NCI-H2081 treated with DMSO at 0.1 percent for 48 hours (cell line): ENCODE measurements at places on chromosomes 3 and 15.

- DNase-seq, result no peak
Observed at GRCh38 chr15:75966073-75966472, 46.2 kb downstream of the NRG4 start.

- DNase-seq, result no peak
Observed at GRCh38 chr3:52359116-52359855, 43.2 kb downstream of the DNAH1 start.

DNA sequence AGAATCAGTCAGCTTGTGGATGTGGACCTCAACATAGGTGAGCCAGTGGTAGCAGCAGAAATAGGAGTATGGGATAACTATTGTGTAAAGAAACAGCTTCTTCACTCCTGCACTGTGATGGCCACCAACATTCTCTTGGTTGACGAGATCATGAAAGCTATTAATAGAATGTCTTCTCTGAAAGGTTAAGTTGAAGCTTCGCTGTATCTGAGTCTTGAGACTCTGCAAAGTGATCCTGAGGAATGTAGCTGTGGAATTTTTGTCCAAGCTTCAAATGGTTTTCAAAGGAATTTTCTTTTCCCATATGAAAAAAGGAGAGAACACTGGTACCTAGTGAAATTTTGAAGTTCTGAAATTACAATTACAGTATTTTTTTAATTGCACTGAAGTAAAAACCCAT is 146.3 kb downstream of the GMNC start:
- DNase-seq, result no peak

DNA sequence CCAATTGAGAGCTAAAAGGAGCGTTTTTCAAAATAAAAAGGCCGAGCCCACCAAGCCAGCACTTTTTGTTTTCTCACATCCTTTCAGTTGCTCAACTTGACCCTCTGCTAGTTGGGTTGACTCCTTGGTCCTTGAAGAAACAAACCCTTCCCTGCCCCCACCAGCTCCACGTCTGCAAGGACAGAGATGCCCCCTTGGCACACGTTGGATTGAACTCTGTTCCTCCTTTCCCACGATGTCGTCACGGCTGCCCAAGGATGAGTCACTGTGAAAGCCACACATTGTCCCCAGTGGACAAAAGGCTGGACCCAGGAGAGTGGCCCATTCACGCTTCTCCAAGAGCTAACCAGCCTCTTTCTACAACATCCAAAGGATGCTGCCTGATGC is 43.0 kb upstream of the SPATA12 start:
- no peak for DNase-seq

GRCh38 chr15:31272558-31273257 is 53.9 kb upstream of the KLF13 start:
- DNase-seq, result no peak

GRCh38 chr3:69743975-69744906 is 5.0 kb downstream of the MITF start:
- no peak for DNase-seq

DNA sequence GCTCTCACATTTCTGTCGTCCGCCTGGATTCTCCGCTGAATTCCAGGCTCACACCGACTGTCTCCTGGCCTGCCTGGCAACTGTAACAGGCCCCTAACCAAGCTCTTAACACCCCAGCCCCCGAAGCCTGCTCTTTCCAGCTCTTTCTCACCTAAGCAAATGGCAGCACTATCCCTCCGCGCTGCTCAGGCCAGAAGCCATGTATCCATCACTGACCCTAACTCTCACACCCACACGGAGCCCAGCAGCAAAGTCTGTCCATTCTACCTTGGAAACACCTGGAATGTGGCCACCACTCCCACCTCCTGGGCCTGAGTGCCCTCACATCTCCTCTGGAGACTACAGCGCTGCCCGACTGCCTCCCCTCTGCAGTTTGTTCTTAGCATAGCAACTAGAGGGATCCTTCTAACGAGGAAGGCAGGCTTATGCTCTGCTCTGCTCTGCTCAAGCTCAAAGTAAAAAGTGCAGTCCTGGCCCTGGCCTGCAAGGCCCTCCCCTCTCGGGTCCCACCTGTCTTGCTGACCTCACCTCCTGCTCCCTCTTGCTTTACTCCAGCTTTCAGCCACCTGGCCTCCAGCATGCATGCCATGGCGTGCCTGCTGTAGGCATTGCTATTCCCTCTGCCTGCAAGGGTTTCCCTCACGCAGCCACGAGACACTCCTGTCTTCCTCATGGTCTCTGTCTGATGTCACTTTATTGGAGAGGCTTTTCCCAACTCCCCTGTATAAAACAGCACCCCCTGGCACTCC is 27.2 kb downstream of the FEM1B start:
- no peak for DNase-seq

DNA sequence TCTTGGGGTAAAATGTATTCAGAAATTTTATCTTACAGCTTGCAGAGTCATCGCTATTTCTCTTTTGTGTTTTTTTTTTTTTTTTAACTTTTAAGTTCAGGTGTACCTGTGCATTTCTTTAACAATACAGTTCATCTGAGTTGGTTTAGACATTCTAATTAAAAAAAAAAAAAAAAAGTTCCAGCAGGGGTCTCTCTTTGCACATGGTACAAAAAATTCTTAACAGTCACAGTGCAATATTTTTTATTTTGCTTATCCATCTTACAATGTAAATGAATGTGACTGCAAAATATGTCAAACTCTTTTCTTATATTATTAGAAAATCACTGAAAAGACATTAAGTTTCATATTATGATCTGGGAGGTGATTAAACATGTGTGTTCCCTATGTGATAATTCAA is 47.5 kb upstream of the SLC9A9 start:
- DNase-seq, result peak; percentile 18

- no peak for DNase-seq
Observed at GRCh38 chr15:43872416-43873020, 45.7 kb downstream of the WDR76 start.

DNA sequence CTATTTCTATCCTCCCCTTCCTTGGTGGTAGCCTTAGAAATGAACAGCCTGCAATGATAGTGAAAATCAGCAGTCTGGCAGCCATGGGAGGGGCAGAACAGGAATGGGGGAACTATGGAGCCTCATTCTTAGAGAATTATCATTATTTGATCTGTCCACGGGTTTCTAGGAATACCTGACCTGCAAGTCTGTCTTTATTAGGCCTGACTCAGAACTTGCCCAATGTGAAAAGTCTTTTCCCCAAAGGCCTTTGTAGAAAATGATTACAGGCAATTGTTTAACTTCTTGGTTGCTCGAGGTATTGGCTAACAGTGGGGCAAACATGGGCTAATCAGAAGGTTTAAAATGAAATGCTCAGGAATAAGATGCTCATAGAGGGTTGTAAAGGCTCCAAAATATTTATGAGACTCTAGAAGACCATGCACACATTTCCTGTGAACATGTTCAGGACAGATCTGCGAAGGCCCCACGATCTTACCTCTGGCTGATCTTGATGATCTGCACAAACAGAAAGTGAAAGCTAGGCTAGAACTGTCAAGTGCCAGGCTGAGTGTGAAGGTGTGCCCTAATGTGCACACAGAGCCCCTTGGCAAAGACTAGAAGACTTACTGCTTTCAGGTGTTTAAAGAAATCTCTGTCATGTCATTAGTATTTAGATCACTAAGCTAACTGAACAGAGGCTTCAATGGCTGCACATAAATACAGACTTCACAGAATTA is 39.6 kb upstream of the LAMP3 start:
- no peak for DNase-seq

DNA sequence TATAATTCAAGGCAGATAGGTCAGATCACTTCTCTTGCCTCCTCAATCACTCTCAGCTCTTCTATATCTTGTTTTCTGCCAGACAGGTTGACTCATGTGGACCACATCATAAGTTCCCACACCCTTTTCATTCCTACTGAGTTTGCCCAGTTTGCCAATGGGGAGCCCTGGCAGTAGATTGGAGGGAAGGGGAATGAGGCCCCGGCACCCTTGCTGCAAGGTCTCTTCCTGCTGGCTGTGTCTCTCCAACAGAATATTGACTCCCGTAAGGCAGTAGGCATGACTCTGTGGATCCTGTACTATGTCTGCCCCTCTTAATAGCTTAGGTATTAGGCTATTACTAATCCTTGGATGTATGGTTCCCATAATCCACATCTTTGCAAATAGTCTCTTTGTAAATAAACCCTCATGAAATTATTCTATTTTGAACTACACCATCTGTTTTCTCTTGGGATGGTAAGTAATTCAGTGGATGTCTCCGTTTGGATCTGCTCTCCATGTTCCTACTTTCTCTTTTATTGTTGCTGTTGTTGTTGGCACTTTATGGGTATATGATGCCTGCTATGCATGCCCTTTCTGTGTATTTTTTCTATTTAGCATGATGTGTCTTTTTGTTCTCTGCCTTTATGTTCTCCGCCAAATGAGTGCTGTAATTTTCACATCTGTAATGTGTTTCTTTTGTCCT is 65.5 kb upstream of the DCBLD2 start:
- no peak for DNase-seq

DNA sequence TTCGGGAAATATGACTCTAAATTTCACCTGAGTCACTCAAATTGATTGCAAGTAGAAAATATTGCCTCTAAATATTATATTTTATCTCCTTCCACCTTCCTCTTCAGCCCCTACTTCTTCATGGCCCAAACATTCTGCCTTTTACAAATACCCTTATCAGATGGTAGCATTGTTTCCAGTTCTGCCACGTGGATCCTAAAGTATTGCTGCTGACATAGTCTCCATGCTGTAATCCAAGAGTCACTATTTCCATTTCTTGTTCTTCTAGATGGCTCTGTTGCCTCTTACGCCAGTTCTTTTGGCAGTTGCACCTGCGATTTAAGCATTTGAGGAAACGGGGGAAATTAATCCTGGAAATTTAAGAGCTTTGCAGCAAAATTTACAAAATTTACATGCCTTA is 13.6 kb downstream of the LMOD3 start:
- no peak for DNase-seq

- no peak for DNase-seq
Observed at GRCh38 chr3:136350132-136350531, 100.0 kb downstream of the PCCB start.

DNA sequence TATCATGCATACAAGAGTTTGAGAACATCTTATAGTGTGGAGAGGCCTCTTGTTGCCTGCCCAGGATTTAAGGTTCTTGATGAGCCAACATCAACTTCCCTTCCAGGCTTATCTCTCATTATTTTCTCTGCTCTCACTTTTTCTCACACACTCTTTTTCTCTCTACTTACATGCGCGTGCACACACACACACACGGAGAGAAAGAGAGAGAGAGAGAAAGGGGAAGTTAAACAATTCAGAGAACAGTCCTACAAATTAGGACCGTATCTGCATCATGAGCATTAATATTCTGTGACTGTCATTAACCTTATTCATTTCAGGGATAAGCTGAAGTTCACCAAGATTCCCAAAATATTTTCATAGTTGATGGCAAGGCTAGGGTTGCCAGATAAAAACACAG is 269.0 kb downstream of the ZNF621 start:
- DNase-seq, result no peak

- no peak for DNase-seq
Observed at GRCh38 chr3:140007911-140008869, 73.2 kb downstream of the CLSTN2 start.

- no peak for DNase-seq
Observed at GRCh38 chr3:182812123-182812522, 18.8 kb downstream of the ATP11B start.

DNA sequence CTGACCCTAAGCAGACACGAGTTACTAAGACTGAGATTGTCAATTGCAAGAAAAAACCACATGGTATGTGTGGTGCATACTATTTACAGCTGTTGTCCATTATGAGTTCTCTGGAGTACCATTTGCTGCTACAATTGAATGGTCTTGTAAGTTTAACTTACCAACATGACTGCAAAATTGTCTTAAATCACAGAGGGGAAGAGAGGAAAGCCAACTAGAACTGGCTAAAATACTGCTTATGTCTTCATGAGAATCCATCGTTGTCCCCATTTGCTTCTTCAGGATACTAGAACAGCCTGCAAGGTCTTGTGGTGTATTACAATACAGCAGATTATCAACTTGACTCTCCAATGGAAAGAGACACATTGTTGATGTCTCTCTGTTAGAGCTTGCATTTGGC is 313.2 kb downstream of the AGBL1 start:
- DNase-seq, result no peak

- no peak for DNase-seq
Observed at GRCh38 chr3:20575146-20575545, 389.1 kb upstream of the SGO1 start.

GRCh38 chr3:9976721-9977709 is 9.6 kb downstream of the EMC3 start:
- DNase-seq, result no peak

GRCh38 chr3:65539616-65540015 is 499.1 kb downstream of the MAGI1 start:
- no peak for DNase-seq

DNA sequence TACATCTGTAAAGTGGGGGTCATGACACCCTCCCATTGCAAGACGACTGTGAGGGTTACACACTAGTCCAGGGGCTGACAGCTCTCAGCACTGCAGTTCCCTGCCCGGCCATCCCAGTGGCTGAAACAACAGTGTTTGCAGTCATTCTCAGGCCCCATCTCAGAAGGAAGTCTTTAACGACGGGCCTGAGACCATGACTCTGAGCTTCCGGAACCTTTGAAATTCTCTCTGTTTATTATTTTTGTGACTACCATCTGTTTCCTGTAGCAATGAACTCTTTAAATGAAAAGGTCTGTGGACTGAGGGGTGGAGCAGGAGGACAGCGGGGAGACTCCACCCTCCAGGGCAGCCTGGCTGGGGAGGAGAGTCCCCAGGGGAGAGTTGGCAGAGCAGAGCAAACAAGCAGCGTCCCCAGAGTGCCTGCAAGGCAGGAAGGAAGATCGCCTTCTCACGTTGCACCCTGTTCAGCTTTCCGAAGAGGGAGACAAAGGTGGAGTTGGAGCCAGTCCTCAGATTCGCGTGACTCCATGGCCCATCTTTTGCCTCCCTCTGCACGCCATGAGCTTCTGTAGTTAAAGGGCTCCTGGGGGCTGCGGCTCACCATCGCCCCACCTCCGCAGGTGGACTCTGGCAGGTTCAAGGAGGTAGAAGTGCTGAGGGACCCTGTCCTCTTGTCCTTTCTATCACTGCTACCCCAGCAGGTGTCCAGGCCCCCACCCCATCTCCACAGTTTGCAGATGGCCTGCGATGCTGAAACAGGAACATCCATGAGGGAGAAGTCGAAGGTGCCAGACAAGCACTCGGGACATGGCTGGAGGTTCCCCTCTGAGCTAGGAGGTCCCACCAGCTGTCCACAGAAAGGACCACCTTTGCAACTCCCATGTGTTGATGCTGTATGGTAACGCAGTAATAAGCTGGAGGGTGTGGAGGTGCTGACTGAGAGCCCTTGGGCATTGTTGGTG is 525.8 kb upstream of the PROK2 start:
- peak; percentile 47 for DNase-seq

- no peak for DNase-seq
Observed at GRCh38 chr3:24923570-24923969, 428.9 kb upstream of the THRB start.

- no peak for DNase-seq
Observed at GRCh38 chr3:55735976-55736375, 248.9 kb upstream of the WNT5A start.

DNA sequence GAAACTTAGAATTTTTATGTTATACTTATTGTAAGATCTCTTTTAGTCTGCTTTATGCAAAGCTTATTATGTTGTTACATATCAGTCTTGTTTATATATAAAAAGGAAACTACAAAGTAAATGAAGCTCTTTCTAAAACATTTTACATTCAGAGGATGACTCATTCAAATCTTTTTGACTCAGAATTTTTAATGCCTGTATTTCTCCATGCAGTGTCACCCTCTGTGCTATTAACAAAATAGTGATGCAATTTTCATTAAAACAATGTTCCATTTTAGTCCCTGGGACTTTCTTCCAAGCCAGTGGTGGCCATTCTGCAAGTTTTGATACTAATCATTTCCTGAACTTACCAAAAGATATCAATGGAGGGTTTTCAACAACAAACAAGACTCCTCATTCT is 216.1 kb downstream of the NAALADL2 start:
- DNase-seq, result no peak
